ENCODE measurements at places on chromosomes 4 and X.

DNA sequence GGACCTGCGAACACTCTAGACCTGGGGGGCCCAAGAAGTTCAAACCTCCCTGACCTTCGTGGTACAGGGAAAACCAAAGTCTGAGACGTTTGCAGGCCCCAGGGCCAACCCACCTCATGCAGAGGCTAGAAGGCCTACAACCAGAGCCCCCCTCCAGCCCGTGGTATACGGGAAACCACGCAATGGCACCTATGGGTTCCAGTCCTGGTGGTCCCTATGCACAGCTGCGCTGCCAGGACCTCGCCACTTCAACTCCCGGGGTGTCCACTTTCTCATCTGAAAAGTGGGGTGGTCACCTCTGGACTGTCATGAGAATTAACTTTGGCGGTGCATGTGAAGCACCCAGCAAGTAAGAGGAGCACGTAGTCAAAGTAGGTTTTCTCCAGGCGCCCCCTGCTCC, 8.4 kb upstream of the MSX1 start:
- peak; percentile 30 for DNase-seq

DNA sequence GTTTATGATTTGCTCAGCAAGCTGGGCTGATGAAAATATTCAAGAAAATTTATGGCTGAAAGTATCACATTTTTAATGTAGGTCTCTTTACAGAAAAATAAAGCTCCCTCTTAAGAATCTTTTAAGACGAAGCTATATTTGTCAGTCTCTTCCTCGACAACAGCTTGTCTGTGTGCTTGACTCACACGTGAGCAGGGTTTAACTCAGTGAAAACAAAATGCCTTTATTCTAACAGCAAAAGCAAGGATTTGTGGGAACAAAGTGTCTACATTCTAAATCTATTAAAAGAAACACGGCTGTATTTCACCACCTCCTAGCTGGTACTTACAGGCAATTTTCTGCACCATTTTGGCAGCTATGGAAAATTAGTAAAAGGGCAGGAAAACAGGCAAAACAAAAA, 75.5 kb downstream of the NYX start:
- DNase-seq: no peak

GRCh38 chrX:3963980-3964379, 250.5 kb upstream of the PRKX start:
- no peak for DNase-seq

DNA sequence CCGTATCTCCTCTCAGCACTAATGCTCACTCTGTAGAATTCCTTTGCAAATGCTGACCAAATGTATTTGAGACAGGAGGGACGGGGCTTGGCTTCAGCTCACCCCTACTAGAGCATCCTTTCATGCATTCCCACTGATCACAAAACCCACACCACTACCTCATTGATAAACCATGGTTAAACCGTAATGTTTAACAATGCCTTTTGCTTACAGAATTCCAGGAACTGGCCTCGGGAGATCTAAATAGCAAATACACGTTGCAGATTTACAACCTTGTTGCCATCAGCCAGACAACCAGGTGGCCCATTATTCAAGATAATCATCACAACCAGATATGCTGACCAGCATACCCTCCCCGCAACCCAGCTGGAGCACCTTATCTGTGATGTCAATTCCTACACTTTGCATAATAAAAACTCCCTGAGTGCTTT, 391.9 kb downstream of the KCTD8 start:
- DNase-seq: no peak

DNA sequence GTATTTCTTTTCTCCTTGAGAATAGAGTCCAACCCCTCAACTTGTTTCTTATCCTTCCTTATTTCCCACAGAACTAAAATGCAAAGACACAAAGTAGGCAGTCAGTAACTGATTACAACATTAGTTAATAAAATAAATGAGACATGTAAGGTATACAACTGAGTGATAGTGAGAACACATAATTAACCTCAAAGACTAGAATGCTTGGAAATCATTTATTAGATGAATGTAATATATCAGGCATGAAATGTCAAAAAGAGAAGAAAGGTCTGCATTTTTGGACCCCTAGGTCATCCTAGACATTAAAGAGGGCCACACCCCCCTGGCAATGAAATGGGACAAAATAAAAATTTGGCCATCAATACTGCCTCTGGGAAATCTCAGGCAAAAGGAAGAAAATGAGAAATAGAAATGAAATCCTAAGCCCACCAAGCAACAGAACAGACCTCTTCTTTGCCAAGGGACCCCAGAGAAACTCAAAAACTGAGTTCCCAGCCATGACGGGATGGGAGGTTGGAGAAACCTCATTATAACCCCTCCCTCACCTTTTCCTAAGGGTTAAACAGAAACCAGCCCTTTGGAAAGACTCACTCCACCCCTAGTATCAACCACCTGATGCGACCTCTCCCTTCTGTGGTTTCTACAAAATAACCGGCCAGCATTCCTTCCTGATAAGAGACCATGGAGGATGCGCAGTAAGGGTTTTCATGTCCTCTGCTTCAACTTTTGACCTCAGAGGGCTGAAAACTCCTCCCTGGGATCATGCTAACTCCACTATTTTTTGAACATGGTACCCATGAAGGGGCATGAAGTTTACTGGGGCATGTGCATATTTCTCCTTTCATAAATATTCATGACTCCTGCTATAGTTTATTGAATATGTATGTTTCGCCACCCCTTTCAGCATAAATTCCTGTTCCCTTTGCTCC, 90.0 kb upstream of the EXOC1L start:
- DNase-seq: no peak

DNA sequence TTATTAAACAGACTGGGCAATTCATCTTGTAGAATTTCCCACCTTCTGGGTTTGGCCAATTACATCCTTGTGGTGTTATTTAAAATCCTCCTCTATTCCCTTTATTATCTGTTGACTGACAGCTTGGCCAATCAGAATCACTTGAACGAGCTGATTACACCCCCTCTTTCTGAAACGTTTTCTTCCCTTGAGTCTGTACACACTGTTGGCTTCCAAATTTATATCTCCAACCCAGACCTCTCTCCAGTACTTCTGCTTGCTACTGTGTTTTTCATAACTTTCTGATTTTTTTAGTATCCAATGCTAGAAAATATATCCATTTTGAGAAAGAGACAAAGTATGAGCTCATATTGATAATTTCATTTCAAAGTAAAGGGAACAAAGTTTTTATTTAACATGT, 14.8 kb downstream of the CD38 start:
- no peak for DNase-seq

DNA sequence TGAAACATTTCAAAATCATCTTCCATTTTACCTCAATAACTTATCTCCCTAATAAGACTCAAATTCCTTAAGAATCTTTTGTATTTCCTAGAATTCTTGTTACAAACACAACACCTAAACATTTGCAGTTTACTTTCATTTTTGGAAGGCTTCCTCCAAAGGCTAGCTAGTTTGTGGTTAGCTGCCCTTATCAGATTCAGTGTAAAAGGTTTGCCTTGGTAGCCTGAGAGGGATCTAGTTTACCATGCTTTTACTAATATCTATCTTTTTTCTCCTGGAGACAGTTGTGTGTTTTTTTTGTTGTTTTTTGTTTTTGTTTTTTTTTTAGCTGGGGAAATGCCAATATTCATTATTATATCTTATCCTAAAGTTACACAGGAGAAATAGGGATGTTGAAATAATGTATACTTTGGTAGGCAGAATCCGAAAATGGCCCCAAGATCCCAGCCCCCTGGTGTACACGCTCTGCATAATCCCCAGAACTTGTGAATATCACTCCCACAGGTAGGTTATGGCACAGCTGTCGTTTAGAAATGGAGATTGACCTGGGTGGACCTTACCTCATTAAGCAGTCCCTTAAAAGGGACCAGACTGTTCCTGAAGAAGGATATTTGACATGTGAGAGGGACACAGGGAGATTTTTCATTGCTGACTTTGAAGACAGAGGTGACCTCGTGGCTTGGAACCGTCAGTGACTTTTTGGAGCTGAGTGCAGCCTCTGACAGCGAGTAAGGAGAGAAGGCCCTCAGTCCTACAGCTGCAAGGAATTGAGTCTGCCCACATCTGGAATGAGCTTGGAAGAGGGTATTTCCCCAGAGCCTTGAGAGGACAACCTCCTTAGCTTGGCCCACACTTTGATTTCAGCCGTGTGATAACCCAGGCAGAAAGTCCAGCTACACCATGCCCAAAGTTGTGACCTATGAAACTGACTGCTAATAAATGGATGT, 33.4 kb downstream of the SEPTIN11 start:
- no peak for DNase-seq

DNA sequence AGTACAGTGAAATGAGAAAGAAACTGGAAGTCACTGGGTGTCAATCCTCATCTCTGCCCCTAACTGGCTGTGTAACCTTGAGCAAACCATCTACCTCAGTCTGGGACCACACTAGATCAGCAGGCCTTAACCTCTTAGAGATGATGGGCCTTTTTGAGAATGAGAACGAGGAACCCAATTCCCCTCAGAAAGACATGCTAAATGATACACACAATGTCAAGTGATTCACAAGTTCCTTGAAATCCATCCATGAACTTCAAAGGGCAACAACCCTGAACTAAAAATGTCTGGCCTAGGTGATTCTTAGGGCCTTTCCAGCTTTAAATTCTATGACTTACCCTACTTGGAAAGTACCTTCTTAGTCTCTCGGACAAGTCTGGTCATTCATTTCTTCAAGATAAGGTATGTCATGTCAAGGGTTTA, 47.4 kb downstream of the ACSL4 start:
- no peak for DNase-seq

DNA sequence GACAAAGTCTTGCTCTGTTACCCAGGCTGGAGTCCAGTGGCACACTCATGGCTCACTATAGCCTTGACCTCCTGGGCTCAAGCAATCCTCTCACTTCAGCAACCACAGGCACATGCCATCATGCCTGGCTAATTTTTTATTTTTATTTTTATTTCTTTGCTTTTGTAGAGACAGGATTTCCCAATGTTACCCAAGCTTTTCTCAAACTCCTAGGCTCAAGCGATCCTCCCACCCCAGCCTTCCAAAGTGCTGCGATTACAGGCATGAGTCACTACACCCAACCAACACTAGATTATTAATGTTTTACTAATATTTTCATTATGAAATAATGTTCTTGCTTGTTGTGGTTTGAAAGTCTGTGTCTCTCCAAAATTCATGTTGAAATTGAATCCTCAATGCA, 5.2 kb upstream of the ACTRT1 start:
- DNase-seq: no peak
